ENCODE measurements at places on chromosomes 1 and 21.
A peak's percentile ranks its signal among the peaks of the same experiment; 100 is the strongest.

GRCh38 chr1:205291596-205291995 is 29.9 kb downstream of the NUAK2 start:
- H3K4me1 ChIP-seq = peaks cover 43% of the 10 kb centered on the region
- DNase-seq = no peak
- H3K4me3 ChIP-seq = no peak overlapping the region
- no peak overlapping the region for H3K27ac ChIP-seq
- no peaks in the 10 kb centered on the region for H3K27me3 ChIP-seq
- H3K36me3 ChIP-seq = no peaks in the 10 kb centered on the region

GRCh38 chr1:15282810-15283474 is 35.9 kb downstream of the FHAD1 start:
- no peak for DNase-seq
- H3K36me3 ChIP-seq = no peaks in the 10 kb centered on the region
- H3K27ac ChIP-seq = no peak overlapping the region
- no peaks in the 10 kb centered on the region for H3K27me3 ChIP-seq

DNA sequence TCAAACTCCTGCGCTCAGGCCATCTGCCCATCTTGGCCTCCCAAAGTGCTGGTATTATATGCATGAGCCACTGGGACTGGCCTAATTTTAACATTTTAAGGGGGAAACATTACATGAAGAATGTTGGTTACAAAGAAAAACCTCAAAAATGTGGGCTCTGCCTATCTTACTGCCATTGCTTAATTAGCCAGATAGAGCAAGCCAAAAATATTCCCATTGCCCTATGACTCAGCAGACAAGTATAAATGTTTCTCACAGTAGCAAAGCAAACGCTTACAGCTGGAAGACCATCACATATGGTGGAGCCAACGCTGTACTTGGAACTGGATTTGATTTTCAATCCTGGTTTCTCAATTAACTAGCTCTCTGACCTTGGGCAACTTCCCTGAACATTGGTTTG is 502.0 kb downstream of the SMYD3 start:
- H3K27ac ChIP-seq = no peak overlapping the region
- no peak overlapping the region for H3K4me3 ChIP-seq
- no peaks in the 10 kb centered on the region for H3K27me3 ChIP-seq
- no peaks in the 10 kb centered on the region for H3K4me1 ChIP-seq
- no peak for DNase-seq

- DNase-seq = no peak
- H3K36me3 ChIP-seq = no peaks in the 10 kb centered on the region
- H3K27ac ChIP-seq = no peak overlapping the region
- H3K27me3 ChIP-seq = no peaks in the 10 kb centered on the region
Measured at GRCh38 chr21:19031953-19032352, 628.4 kb upstream of the TMPRSS15 start.

- H3K4me3 ChIP-seq = no peak overlapping the region
- H3K27ac ChIP-seq = no peak overlapping the region
- peaks cover 12% of the 10 kb centered on the region for H3K4me1 ChIP-seq
- no peaks in the 10 kb centered on the region for H3K27me3 ChIP-seq
- peak; percentile 39 for DNase-seq
Measured at GRCh38 chr21:44764319-44765230, 37.0 kb downstream of the UBE2G2 start.

GRCh38 chr1:178451529-178451928 is 45.2 kb downstream of the CLEC20A start:
- no peak overlapping the region for H3K4me3 ChIP-seq
- H3K27me3 ChIP-seq = no peaks in the 10 kb centered on the region
- DNase-seq = no peak
- H3K36me3 ChIP-seq = peaks cover 4% of the 10 kb centered on the region
- H3K4me1 ChIP-seq = no peaks in the 10 kb centered on the region

GRCh38 chr1:171122893-171123292 is 32.2 kb downstream of the FMO3 start:
- no peaks in the 10 kb centered on the region for H3K4me1 ChIP-seq
- DNase-seq = no peak
- no peaks in the 10 kb centered on the region for H3K36me3 ChIP-seq
- H3K4me3 ChIP-seq = no peak overlapping the region
- H3K27ac ChIP-seq = no peak overlapping the region

GRCh38 chr1:220929304-220929703 is 50.1 kb downstream of the HLX start:
- no peaks in the 10 kb centered on the region for H3K4me1 ChIP-seq
- H3K36me3 ChIP-seq = no peaks in the 10 kb centered on the region
- H3K4me3 ChIP-seq = no peak overlapping the region
- DNase-seq = no peak

- peak overlapping the region; percentile 85 for H3K4me3 ChIP-seq
- DNase-seq = no peak
- H3K36me3 ChIP-seq = no peaks in the 10 kb centered on the region
- H3K27ac ChIP-seq = no peak overlapping the region
Measured at GRCh38 chr1:65255656-65256050, 53.7 kb upstream of the DNAJC6 start.

DNA sequence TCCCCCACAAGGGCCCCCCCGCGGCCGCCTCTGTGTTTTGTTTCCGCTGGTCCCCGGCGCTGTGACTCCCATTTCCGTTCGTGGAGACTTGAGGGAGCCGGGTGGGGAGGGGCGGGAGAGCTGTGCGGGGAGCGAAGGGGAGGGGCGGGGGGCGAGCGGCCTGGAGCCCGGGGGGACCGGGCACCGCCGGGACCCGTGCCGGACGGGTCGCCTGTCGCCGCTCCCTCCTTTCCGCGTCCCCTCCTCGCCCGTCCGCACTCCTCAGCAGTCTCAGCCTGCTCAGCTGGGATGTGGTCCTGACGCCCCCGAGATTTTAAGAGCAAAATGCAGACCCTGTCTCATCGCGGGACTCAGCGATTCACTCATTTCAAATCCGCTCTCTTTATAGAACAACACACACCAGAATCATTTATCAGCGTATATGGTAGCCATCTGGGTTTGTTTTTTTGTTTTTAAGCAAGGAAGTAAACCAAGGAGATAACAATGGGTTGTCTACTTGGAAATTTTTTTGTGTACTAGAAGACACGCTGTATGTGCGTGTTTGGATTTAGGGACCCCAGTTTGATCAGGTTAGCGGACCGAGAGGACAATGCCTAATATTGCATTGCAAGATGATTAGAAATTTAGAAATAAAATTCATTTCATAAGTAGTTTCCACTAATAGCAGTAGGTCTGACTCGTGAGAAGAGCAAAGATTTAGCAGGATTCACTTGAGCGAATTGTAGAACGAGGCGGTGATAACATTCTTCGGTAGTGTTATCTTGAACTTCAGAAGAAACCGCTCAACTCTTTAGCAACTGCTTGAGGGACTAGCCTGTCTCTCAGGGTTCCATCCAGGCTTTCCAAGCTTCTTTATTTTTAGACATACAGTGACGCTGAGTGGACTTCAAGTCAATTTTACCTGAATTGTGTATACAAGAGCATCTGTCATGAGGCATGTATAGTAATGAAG is 1.1 kb downstream of the GABPA start:
- DNase-seq = peak; percentile 86

DNA sequence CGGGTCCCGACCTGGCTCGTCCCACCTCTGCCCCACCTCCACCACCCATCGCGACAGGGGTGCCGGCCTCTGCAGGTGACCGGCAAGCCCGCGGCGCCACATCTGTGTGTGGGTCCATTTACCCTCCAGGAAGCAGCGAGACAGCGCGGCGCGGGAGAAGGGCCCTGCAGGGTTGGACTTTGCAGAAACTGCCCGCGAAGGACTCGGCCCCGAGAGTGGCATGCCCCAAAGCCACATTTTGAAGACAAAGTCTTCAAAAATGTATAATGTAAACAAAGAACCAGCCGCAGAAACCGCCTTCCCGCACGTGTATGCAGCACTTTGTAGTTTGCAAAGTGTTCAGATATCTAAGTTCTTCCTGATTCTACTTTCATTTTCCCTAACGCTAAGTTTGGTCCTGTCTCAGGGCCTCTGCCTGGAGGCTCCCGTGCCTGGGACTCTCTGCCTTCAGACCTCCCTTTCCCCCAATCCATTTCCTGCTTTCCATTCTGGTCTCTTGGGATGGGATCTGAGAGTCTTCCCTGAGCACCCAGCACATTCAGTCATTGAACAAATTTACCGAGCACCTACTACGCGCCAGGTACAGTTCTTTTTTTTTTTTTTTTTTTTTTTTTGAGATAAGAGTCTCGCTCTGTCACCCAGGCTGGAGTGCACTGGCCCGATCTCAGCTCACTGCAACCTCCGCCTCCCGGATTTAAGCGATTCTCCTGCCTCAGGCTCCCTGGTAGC is 524 bp upstream of the TMCO4 start:
- H3K4me1 ChIP-seq = peaks cover 6% of the 10 kb centered on the region
- DNase-seq = no peak
- H3K36me3 ChIP-seq = no peaks in the 10 kb centered on the region
- no peak overlapping the region for H3K27ac ChIP-seq
- H3K4me3 ChIP-seq = peak overlapping the region; percentile 59
